Skin of body (tissue), 3 donors: ENCODE measurements at places on chromosomes 16 and 17.
A peak's percentile ranks its signal among the peaks of the same experiment; 100 is the strongest.

- no peak for DNase-seq
Measured at GRCh38 chr17:2947588-2947950, 115.8 kb downstream of the OR1D5 start.

GRCh38 chr17:79192503-79193351 is 118.1 kb downstream of the ENGASE start:
- no peak for DNase-seq

- no peak for DNase-seq
Measured at GRCh38 chr16:82758904-82759303, 132.1 kb downstream of the CDH13 start.

GRCh38 chr17:79036596-79036995 is 12.6 kb downstream of the C1QTNF1 start:
- no peak for DNase-seq

DNA sequence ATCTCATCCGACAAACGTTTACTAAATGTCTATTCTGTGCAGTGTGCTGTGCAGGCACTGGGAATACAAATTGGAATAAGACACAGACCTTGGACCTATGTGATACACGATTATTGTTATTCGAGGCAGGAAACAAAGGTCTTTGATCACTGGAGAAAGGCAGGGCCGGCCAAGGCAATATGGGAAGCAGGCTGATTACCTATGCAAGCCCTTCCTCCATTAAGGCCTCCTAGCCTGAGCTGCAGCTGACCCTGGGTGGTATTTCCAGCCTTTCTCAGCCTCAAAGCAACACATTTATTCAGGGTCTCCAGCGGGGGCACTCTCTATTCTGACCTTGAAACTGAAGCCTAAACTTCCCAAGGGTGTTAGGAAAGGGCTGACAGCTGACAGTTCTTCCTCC is 13.4 kb downstream of the ST6GALNAC1 start:
- no peak for DNase-seq

DNA sequence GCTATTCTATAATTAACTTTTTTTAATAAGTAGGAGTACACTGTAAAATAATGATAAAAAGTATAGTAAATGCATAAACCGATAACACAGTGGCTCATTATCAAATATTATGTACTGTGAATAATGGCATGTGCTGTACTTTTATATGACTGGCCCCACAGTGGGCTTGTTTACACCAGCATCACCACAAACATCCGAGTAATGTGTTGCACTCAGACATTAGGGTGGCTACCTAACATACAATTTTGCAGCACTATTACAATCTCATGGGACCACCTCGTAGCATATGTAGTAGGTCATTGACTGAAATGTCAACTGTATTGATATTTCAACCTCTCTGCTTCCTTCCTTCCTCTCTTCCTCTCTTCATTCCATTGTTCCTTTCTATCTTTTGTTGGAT is 51.7 kb downstream of the TBX4 start:
- DNase-seq, result no peak

DNA sequence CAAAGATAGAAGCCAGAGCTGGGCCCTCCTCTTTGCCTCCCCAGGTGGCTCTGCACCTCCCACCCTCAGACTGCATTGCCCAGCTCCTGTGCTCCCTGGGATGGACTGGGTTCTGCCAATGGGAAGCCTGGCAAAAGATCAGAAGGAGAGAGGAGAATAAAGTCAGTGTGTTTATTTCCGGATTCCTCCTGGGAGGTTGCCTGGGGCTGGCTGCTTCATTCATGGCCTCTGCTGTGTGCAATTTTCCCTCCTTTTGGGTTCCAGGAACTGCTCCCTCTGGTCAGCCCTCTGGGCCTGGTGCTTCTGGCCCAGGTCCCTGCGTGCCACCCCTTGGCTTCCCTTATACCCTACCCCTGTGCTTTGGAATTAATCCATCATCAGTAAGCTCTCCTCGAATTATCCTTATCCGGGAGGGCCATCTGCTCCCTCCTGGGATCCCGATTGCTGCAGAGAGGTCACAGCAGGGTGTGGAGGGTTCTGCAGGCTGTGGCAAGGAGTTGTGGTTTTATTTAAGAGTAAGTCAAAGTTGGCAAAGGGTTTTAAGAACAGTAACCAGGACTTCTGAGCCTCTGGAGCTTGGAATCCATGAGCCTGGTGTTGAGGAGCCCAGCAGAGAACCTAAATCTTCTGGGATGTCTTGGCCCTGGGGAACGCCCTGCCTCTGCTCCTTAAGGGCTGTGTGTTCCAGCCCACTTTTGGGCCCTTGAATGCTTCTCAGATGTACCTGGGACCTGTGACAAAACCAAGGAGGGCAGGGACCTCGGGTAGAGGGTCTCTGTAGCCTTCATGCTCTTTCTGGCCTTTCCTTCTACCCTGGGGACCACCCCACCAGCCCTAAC is 8.2 kb upstream of the MMP2 start:
- DNase-seq, result no peak

DNA sequence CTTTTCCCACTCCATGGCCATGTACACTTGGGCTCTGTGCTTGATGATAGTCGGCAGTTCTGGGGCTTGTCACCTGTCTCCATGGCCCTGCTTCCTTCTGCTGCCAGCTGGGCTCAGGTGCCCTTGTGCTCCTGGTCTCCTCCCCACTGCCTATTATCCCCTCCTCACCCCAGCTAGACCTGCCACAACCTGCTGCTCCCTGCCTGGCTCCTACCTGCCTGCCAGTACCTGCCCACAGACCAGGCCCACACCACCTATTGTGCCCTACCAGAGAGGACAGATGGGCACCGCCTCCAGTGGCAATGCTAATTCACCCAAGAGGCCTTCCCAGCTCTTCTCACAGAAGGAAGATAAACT is 538 bp upstream of the RAPGEFL1 start:
- DNase-seq, result no peak

DNA sequence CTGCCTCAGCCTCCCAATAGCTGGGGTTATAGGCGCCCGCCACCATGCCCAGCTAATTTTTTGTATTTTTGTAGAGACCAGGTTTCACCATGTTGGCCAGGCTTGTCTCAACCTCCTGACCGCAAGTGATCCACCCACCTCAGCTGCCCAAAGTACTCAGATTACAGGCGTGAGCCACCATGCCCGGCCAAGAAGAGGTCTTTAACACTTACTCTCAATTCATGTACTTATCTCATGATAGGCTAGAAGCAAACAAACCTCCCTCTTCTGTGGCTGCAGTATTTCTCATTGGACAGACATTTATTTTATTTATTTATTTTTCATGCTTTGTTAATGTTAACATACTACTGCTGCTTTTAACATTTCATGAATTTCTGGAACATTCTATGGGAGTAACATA is 7.0 kb upstream of the NT5C start:
- DNase-seq, result no peak

DNA sequence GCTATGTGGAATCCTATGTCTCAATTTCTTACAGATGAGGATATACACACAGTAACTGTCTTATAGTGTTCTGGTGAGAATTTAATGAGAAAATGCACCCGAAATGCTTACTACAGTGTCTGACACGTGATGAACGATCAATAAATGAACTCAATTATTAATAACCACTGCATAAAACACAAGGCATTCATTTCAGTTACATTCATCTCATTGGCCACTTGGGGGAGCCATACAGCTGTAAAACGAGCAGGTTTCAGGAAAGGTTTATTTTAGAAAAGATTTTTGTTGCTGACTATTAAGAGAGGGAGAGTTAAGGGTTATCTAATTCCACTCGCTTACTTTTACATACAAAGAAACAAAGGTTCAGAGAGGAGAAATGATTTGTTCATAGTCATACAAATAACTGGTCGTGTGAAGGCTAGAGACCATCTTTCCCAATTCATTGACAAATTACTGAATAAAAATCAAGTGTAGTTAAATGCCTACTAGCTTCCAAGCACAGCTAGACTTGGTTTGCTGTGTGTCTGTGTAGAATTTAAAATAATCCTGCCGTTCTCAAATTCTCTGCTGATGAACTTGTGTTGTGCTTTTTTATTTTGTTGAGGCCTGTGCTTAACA is 160.1 kb downstream of the MAP2K4 start:
- DNase-seq, result peak; percentile 34

GRCh38 chr17:21089933-21090901 is 36.5 kb upstream of the DHRS7B start:
- no peak for DNase-seq
